ENCODE measurements at places on chromosomes 1 and 21.

DNA sequence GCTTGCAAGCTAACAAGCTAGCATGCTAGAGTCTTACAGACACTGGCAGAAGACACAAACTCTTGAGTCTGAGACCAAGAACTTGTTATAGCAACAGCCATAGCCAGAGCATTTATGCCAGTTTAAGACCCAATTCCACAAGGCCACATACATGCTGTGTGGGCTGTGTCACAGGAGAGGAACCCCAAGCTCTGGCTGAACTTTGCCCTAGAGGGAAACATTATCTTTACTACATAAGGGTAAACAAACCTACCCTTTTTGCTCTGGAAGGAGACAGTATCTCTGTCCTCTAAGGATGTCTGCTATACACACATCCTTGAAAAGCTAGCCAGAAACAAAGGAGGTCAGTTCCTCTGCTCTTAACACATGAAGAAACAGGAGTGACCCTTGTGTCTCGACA is 70.3 kb downstream of the HSF2BP start:
- no peak for DNase-seq

- no peak for DNase-seq
Measured at GRCh38 chr1:19923137-19923952, at the start of gene PLA2G2E. PLA2G2E (minus strand) TSS chr1:19923617; CDS start chr1:19923559, 58 bp downstream.

DNA sequence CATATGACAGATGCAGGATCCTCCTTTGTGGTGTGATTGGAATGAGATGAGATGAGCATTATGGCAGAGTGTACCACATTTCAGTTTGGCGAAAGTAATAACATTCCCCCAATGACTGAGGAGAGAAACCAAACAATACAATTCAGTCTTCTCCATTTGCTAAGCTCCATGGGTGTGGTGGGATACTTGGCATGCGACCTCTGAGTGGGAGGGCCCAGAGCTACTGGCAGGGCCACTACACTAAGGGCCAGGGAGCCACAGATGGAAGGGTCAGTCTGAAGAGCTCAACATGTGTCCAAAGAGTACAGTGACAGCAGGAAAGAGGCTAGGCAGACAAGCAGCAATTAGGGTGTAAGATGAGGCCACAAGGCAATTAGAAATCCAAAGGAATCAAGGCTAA is 23.8 kb upstream of the PAXBP1 start:
- DNase-seq = no peak

DNA sequence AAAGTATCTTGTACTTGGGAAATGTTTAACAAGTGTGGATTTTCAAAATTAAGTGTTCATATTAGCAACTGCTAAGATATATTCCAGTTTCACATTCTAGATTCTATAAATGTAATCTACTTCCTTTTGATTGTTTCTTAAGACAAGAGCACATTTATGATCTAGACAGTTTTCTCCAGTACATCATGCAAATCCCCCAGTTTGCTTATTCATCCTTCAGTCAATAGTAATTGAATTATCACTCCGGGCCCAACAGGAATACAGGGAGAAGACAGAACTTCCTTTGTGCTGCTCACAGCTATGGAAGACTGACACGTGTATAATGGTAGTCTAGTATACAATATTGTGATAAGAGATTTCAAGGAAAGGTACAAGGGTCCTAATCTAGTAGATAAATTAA is 14.5 kb downstream of the PLA2G4A start:
- DNase-seq = no peak

GRCh38 chr1:217577336-217577735 is 53.6 kb downstream of the GPATCH2 start:
- DNase-seq = no peak

GRCh38 chr1:228835911-228836310 is 100.6 kb downstream of the RHOU start:
- DNase-seq = no peak

DNA sequence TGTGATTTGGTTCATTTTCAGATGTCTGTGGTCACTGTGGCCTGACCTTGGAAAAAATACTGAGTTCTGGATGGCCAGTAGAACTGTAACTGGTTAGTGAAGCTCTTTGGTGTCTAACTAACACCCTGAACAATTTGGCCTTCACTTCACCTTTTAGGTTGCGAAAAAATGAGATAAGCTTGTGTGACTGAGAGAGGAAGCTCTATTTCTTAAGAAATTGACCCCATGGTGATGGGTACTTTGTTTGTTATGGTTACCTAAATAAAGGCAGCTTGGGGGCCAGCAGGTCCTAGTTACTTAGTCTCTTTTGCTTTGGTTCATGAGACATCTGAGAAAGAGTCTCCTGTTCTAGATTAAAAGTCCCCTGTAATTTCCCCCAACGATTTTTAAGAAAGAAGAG is 181.6 kb downstream of the ZNF326 start:
- DNase-seq = no peak

- no peak for DNase-seq
Measured at GRCh38 chr21:43949499-43950208, 62.5 kb upstream of the TRAPPC10 start.

DNA sequence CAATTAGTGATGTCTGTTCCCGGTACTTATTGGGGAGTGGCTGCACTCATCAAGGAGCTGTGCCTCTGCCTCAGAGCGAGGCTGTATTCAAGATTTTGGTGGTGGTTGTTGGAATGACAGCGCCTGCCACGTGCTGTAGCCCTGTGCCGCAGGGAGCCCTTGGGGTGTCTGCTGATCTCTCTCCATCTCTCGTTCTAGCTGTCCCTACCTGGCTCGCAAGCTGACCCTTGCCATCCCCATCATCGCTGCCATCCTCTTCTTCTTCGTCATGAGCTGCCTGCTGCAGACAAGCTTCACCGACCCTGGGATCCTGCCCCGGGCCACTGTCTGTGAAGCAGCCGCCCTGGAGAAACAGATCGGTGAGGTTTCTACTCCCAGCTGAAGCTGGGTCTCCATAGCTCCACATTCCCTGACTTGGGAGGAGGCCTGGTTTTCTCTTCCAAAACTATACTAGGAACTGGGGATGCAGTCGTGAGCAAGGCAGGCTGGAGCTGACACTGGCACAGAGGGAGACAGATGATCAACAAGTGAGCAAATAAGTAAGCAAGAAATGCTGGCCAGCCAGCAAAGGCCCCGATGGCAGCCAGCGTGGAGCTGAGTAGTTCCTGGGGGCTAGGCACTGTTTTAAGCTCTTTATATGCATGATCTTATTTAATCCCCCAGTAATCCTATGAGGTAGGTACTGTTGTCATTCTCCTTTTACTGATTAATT is 5.9 kb downstream of the ZDHHC18 start:
- no peak for DNase-seq

- no peak for DNase-seq
Measured at GRCh38 chr1:3656450-3657095, 4.3 kb downstream of the TP73 start.

GRCh38 chr1:63223426-63223825 is 98.9 kb upstream of the FOXD3 start:
- no peak for DNase-seq

- no peak for DNase-seq
Measured at GRCh38 chr21:38267136-38267755, 10.5 kb downstream of the KCNJ15 start.

DNA sequence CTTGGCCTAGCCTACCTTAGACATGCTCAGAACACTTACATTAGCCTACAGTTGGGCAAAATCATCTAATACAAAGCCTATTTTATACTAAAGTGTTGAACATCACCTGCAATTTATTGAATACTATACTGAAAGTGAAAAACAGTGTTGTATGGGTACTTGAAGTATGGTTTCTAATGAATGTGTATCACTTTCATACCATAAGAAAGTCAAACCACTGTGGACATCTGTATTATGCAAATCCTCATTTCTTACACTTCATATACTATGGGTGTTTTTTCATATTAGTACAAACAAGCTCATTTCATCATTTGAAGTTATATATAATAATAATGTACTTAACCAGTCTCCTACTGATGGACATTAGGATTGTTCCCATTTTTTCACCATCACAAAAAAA is 41.2 kb downstream of the TDRD5 start:
- DNase-seq = no peak

DNA sequence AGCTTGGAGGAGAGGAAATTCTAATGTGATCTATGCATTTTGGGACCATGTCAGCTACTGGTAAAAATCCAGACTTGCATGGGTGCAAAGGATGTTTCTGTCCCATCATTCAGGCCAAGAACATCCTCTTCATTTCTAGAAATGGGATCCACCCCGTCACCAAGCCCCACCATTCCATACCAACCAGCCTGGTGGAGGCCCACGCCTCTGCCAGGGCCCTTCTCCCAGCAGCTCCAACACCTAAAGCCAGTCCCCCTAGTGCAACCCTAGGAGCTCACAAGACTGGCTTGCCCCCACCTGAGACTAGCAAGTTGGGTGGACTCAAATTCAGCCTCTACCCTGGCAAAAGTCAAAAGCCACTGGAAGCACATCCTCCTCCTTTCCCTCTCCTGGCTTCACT is 1.9 kb downstream of the ARHGEF11 start:
- no peak for DNase-seq

- no peak for DNase-seq
Measured at GRCh38 chr1:31646259-31646960, 1.7 kb upstream of the PEF1 start.

- no peak for DNase-seq
Measured at GRCh38 chr1:67239738-67240137, 67.9 kb upstream of the IL12RB2 start.

GRCh38 chr21:39667353-39667891 is 54.7 kb downstream of the B3GALT5 start:
- no peak for DNase-seq

- no peak for DNase-seq
Measured at GRCh38 chr1:58432851-58433668, 113.5 kb downstream of the OMA1 start.

- DNase-seq = no peak
Measured at GRCh38 chr1:187396929-187397796, 568.4 kb downstream of the PLA2G4A start.

DNA sequence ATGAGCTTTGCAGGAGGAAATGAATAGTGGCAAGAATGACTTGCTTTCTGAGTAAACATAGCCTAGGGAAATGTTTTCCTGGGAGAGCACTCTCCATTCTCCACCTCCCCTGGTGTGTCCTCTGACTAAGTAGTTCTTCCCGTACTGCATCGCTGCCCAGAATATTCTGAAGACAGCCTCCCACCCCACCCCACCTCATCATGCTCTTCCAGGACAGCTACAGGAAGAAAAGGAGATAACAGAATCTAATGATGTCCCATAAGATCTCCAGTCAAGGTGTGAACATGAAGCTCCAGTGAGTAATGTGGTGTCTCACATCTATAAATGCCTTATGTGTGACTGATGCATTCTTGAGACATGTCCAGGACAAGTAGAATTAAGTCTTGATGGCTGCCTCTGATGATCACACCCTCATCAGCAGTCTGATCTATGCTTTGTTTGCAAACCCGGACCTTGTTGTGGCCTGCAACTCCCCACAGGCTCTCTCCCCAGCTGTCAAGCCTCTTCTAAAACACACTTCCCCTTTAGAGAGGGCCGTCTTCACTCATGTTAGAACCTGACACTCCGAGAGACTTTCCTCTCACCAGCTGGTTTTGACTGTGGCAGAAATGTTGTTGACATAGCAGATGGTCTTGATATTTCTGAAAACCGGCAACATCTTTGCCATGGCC is 183.0 kb downstream of the CYYR1 start:
- DNase-seq = no peak

- no peak for DNase-seq
Measured at GRCh38 chr21:31756787-31757186, 24.9 kb upstream of the SCAF4 start.

- DNase-seq = no peak
Measured at GRCh38 chr1:183609313-183609712, 19.1 kb upstream of the NCF2 start.

GRCh38 chr1:42735477-42736105 is 4.4 kb downstream of the CLDN19 start:
- no peak for DNase-seq

DNA sequence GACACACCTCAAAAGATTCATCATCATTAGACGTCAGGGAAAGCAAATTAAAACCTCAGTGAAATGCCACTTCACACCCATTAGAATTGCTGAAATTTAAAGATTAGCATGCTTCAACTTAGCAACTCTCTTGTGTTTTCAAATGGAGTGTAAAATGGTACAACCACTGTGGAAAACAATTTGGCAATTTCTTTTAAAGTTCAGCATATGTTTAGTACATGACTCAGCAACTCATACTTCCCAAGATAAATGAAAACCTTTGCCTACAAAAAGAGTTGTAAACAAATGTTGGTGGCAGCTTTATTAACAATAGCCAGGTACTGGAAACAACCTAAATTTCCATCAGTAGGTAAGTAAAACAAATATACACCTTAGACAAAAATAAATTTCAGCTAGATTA is 42.7 kb downstream of the ST3GAL3 start:
- DNase-seq = no peak

- DNase-seq = no peak
Measured at GRCh38 chr1:165403835-165404482, 41.0 kb downstream of the RXRG start.

- DNase-seq = no peak
Measured at GRCh38 chr1:202501281-202501680, 152.8 kb downstream of the PPP1R12B start.

DNA sequence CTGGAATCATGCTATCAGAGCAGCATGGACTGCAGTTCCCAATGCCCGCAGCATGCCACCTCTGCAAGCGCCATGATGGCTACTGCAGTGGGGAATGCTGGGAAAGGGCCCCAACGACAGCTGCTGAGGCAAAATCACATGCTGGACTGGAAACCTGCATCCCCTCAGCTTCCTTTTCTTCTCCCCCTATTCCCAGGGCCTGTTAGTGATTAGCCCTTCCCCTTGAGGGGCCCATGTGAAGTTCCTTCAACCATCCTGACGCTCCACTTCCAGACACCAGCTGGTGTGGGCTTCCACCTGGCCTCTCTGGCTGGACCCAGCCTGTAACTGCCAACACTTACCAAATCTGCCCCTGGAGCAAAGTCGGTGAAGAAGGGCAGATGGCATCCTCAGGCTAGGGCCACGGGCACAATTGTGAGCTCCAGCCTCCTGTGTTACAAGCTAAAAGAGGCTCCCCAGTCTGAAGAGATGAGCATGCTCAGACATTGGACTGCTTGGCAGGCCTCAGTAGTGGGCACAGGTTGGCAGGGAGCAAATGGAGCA is 22.1 kb upstream of the SDC3 start:
- DNase-seq = no peak

GRCh38 chr1:51346086-51346942 is 16.0 kb upstream of the TTC39A start:
- DNase-seq = no peak

GRCh38 chr1:218430346-218430745 is 85.2 kb downstream of the TGFB2 start:
- no peak for DNase-seq

GRCh38 chr1:183480971-183481441 is 8.7 kb downstream of the SMG7 start:
- no peak for DNase-seq

GRCh38 chr1:29453502-29454240 is 217.3 kb downstream of the PTPRU start:
- DNase-seq = no peak

- DNase-seq = no peak
Measured at GRCh38 chr1:156909671-156910070, 10.8 kb upstream of the LRRC71 start.

DNA sequence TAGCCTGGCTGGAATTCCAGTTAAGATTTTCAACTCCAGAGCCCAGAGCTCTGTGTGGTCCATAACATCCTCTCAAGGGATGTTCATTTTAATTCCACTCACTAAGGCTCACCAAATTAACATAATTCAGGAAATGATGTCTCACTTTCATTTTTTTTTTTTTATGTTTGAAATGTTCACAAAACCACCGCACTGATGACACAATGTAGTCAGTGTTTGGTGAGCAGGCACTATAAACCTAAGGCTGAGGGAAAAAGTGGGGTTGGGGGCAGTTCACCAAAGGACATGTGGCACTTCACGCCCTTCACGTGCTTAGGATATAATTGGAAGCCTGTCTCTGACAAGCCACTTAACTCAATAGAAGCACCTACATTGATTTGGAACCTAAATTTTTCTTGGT is 177.3 kb upstream of the CAMK1G start:
- DNase-seq = no peak

Measured in stimulated activated CD8-positive, alpha-beta memory T cell treated with anti-CD3 and anti-CD28 coated beads, Interleukin-4, amount 100 ng/mL, for 1 hour (primary cell).